ENCODE measurements at places on chromosomes 5 and 9. TPM values are rescaled to one million over a fixed set of nuclear protein-coding genes. Genes with fewer than 3 reads are reported as not detected.

Gene ELAVL2
- 0.17 TPM for total RNA-seq

Gene ZNF367
- 0.99 TPM for total RNA-seq

Gene OR1Q1
- total RNA-seq, result not detected

Gene FAXDC2
- 14.9 TPM for total RNA-seq

Gene BAAT
- not detected for total RNA-seq

Gene PRELID2
- 20.7 TPM for total RNA-seq

Gene ANXA2R
- total RNA-seq, result 1.7 TPM

Gene GALNT12
- 16.5 TPM for total RNA-seq

Gene CFAP77
- not detected for total RNA-seq

Gene SH3GL2
- 0.15 TPM for total RNA-seq

Gene ANGPTL2
- total RNA-seq, result 184 TPM

Gene SPATA31D4
- not detected for total RNA-seq

Gene PCDHGB4
- 21.5 TPM for total RNA-seq

Gene QRFP
- not detected for total RNA-seq

Gene TAF1L
- total RNA-seq, result under 0.01 TPM

Gene PCDHAC2
- total RNA-seq, result under 0.01 TPM

Gene GPR150
- total RNA-seq, result 0.66 TPM

Gene PFN3
- total RNA-seq, result not detected

Gene ANKRD31
- total RNA-seq, result under 0.01 TPM

Gene SH3TC2
- total RNA-seq, result 1.5 TPM

Gene SOHLH1
- total RNA-seq, result not detected

Gene CDX1
- total RNA-seq, result 0.17 TPM

Gene HMCN2
- under 0.01 TPM for total RNA-seq

Gene FREM1
- 0.17 TPM for total RNA-seq

Gene FBN2
- total RNA-seq, result 78.2 TPM

Gene CER1
- total RNA-seq, result not detected

Gene WNK2
- 0.15 TPM for total RNA-seq

Gene RIGI
- 9.4 TPM for total RNA-seq

Gene OSTF1
- 54.1 TPM for total RNA-seq

Gene CTNND2
- total RNA-seq, result not detected

Gene PKD2L2
- not detected for total RNA-seq

Gene IL4
- total RNA-seq, result not detected

Gene NUTM2G
- total RNA-seq, result not detected

Gene ITK
- not detected for total RNA-seq

Gene PITX1
- total RNA-seq, result 12.6 TPM

Gene MRPS27
- 86.7 TPM for total RNA-seq

Gene PTGES
- total RNA-seq, result 84.5 TPM

Gene SOWAHA
- 0.17 TPM for total RNA-seq

Gene MORN5
- not detected for total RNA-seq

Gene AK8
- total RNA-seq, result 1.6 TPM

Gene MLANA
- not detected for total RNA-seq

Gene SPATA31A3
- not detected for total RNA-seq

Gene CDH9
- total RNA-seq, result not detected

Gene ZBED3
- 2.8 TPM for total RNA-seq

Gene C5orf58
- not detected for total RNA-seq

Gene LHX2
- total RNA-seq, result not detected

Measured in smooth muscle cell of trachea (primary cell).